NCI-H1436 treated with DMSO at 0.1 percent for 48 hours (cell line): ENCODE measurements at places on chromosomes 16 and 17.

DNA sequence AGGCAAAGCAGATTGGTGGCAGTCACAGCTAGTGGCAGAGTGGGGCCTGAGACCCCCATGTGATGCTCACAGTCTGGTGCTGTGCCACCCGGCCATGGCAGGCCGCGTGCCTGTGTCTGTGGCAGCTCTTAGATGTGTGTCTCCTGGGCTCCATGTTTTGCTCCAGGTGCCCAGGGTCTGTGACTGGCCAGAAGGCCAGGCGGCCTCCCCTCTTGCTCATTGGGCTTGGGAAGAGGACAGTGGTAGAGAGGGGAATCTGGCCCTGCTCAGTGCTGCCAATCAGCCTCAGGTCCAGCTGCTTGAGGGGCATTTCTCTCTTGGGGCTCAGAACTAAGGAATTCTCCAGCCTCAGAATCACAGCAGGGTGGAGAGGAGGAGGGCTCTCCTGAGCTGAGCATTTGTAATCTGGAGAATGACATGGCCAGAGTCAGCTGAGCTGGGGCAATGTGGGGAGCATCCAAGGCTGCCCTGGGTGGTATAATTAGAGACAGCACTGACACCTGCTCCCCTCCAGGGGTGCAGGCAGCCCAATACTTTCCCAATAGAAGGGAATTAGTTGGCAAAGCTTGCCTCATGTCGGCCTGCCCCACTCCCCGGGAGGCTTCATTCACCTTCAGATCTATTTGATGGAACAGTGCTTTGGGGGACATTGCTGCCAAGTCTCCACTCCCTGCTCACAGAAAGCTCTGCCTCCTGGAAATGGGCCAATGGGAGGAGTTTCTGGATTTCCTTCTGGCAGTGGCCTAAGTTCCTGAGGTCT lies 2.7 kb upstream of the LASP1NB start:
- no peak for DNase-seq

- no peak for DNase-seq
These were observed 267.1 kb downstream of the UTP18 start for GRCh38 chr17:51527225-51527982.

- DNase-seq = no peak
These were observed 758 bp upstream of the UBALD2 start for GRCh38 chr17:76264425-76264754.

GRCh38 chr16:12900599-12901203 lies 697 bp upstream of the SHISA9 start:
- DNase-seq = no peak

DNA sequence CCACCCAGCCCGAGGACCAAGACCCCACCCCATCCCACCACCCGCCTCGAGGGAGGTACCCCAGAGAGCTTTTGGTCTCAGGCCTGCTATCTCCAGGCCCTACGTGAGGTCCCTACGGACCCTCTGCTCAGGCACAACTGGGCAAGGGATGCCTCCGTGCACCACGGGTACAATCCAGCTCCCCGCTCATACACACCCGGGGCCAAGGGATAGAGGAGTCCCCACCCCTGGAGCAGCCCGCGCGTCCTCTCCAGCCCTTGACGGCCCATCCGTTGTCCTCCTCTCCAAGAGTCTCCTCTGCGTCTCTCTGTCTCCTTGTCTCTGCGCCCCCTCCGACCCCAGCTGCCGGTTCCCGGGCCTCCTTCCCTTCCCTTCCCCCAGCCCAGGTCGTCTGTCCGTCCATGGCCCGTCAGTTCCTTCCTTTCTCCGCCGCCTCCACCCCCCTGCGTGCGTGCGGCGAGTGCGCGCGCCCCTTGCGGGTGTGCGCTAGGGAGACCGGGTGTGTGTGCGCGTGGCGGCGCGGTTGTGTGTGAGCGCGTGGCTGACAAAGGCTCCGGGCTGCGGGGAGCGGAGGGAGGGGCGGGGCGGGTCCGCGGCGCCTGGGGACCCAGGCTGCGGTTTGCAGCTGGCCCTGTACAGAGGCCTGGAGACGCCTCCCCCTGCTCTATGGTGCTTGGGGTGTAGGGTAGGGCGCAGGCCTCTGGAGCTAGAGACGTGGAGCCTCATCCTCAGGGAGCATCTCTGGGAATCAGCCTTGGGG lies 930 bp downstream of the SPNS2 start:
- DNase-seq = no peak

- no peak for DNase-seq
These were observed 249.8 kb upstream of the MAF start for GRCh38 chr16:79850348-79850747.

DNA sequence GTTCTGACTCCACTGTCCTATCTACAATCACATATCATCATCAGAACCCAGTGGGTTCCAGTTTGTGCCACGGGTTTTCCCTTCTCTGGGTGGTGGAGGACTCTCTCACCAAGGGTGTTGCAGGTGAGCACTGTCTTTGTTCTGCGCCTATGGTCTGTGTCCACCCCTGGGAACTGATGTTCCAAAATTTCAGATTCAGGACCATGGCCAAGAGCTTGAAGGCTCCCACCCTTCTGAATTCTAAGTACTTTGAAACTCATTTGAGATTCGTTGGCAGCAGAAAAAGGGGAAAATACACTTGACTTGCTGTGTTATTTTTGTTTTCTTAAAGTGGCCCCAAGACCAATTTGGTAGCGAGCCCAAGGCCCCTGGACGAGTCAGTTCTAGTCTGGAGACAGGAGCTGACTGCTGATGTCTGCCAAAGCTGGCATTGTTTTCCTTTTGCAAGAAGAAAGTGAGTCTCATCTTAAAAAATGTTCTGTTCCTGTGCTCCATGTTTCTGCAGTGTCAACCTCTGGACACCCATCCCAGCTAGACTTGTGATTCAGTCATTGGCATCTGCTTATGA lies 310.9 kb downstream of the HAPSTR1 start:
- DNase-seq = no peak
